Activated naive CD8-positive, alpha-beta T cell treated with anti-CD3 and anti-CD28 coated beads, Interleukin-2, amount 10 ng/mL, durations not matched to agents 7 days and 5 days (primary cell): ENCODE measurements at places on chromosomes 3 and 15.
A peak's percentile ranks its signal among the peaks of the same experiment; 100 is the strongest.

DNA sequence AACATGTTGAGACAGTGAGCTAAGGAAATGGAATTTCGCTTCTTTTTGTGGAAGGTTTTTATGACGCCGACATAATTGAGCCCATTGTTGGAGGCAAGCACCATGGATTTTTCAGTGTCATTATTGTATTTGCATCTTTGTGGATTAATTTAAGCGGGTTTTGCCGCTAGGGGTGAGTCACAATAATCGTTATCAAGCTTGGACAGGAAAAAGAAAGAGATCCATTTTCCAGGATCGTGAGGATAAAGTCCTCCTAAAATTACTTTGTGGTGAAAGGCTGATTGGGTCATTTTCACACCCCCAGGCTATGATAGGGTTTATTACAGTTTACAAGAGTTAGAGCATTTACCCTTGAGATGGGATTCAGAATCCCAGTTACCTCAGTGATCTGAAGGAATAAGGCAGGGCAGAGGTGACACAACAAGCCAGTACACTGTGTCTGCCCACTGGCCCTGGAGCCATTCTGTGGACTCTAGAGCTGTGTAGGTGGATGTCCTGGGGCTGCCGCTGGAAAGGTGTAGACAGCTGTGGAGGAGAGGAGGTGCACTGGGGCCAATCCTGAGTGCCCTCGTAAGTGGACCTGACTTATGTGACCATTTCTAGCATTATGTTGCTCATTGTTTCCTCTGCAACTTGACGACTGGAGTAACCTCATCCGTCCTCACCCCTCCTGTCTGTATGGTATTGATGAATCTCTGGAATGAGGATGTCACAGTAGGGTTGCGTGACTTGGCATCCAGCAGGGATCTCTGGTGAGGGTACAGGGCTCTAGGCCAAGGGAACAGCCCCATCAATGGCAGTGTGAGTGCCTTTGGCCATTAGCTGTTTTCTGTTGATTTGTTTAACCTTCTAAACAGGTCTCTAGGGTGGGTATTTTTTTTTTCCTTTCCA, 370.1 kb downstream of the LRTM1 start:
- no peak for DNase-seq
- H3K27ac ChIP-seq, result no peak overlapping the region
- H3K27me3 ChIP-seq, result no peaks in the 10 kb centered on the region
- H3K4me1 ChIP-seq, result no peaks in the 10 kb centered on the region
- no peak overlapping the region for H3K4me3 ChIP-seq
- no peaks in the 10 kb centered on the region for H3K36me3 ChIP-seq

- H3K27me3 ChIP-seq, result peaks cover 7% of the 10 kb centered on the region
- no peak overlapping the region for H3K27ac ChIP-seq
- no peaks in the 10 kb centered on the region for H3K4me1 ChIP-seq
- H3K36me3 ChIP-seq, result no peaks in the 10 kb centered on the region
Observed at GRCh38 chr3:159237226-159237625, 435.4 kb downstream of the MFSD1 start.

- H3K4me3 ChIP-seq, result no peak overlapping the region
- DNase-seq, result no peak
- no peak overlapping the region for H3K27ac ChIP-seq
- H3K36me3 ChIP-seq, result peaks cover 48% of the 10 kb centered on the region
- no peaks in the 10 kb centered on the region for H3K27me3 ChIP-seq
- peaks cover 2% of the 10 kb centered on the region for H3K4me1 ChIP-seq
Observed at GRCh38 chr3:197234947-197235914, 63.2 kb downstream of the DLG1 start.

GRCh38 chr15:60899322-60899966, 329.7 kb downstream of the RORA start:
- no peak overlapping the region for H3K27ac ChIP-seq
- peaks cover 1% of the 10 kb centered on the region for H3K36me3 ChIP-seq
- no peak overlapping the region for H3K4me3 ChIP-seq
- no peak for DNase-seq
- H3K4me1 ChIP-seq, result peaks cover 12% of the 10 kb centered on the region

DNA sequence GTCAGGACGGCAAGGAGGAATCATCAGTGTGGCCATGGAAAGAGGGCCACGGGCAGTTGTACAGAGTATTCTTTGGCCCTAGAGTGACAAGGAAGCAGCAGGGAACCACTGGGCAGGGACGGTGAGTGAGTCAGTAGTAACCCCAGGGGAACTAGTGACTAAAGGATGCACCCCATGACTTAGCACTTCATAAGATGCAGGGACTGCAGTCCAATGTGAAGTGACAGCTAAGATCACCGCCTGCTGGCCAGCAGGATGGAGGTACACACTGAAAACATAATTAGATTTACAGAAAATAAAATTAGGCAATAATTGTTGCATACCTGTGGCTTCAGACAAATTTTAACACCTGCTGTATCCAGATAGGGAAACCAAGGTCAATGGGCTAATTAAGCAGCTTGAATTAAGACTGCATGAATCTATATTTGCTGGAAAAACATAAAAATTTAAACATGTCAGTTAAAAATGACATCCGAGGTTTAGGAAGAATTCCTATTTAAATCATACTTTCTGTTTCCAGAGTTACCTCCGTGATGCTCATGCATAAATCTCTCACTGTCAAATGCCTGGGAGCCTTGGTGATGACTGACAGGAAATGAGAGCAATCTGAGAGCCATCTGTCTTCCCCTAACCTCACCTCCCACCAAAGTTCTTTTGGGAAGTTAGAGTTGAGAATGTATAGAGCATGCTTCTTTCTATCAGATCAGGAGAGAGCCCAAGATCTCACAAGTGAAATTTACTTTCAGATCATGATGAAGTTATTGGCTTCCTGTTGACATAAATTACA, 56.5 kb downstream of the DCLK3 start:
- H3K4me3 ChIP-seq, result no peak overlapping the region
- H3K27me3 ChIP-seq, result peaks cover 5% of the 10 kb centered on the region
- H3K4me1 ChIP-seq, result peaks cover 4% of the 10 kb centered on the region

GRCh38 chr3:17844236-17844635, 101.8 kb upstream of the TBC1D5 start:
- H3K27ac ChIP-seq, result no peak overlapping the region
- no peak overlapping the region for H3K4me3 ChIP-seq
- no peaks in the 10 kb centered on the region for H3K36me3 ChIP-seq
- no peaks in the 10 kb centered on the region for H3K4me1 ChIP-seq
- DNase-seq, result no peak
- H3K27me3 ChIP-seq, result peaks cover 4% of the 10 kb centered on the region

GRCh38 chr15:100172356-100173024, 169.3 kb downstream of the ADAMTS17 start:
- peaks cover 4% of the 10 kb centered on the region for H3K36me3 ChIP-seq
- no peak overlapping the region for H3K27ac ChIP-seq
- DNase-seq, result no peak
- no peak overlapping the region for H3K4me3 ChIP-seq
- H3K27me3 ChIP-seq, result peaks cover 4% of the 10 kb centered on the region
- peaks cover 6% of the 10 kb centered on the region for H3K4me1 ChIP-seq

DNA sequence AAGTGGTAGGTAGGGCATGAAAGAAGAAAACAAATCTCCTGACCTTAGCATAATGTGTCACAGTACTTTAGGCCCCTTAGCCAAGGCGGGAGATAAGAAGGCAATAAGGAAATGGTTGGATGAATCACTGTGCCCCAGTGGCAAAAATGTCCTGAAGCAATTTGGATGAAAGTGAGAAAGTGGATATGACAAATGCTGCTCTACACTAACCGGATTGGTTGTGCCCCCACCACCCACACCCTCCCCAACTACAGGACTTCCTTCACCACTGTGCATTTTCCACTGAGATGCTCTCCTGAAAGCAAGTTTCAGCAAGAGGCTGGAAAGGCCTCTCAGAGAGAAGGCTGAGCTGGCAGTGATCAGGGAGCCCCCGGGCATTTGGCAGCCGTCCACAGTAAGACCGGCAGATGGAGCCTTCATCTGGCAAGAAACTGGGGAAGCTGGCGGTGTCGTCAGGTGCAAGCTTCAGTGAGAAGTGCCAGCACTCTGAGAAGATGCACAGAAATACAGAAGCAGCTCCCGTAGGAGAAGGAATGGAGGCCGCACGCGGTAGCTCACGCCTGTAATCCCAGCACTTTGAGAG, 63.8 kb downstream of the ATP1B3 start:
- no peaks in the 10 kb centered on the region for H3K27me3 ChIP-seq
- no peaks in the 10 kb centered on the region for H3K36me3 ChIP-seq
- H3K27ac ChIP-seq, result no peak overlapping the region

GRCh38 chr3:142663865-142664264, 60.0 kb upstream of the TRPC1 start:
- no peak for DNase-seq
- H3K27ac ChIP-seq, result no peak overlapping the region
- no peak overlapping the region for H3K4me3 ChIP-seq

DNA sequence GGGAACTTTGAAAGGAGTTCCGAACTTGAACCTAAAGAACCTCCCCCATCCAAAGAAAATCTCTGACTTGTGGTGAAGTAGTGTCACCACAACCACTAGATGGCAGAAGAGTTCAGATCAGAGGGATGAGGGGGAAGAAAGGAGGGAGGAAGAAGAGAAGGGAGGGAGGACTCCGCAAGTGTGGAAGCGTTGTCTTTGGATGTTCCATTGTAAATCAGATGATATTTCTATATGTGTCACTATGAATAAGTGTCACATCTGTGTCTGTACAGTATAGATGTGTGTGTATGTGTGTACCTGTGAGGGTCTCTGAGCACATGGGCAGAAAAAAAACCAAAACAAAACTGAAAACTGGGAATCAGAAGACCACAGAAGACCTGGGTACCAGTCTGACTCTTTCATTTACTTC, 16.9 kb downstream of the SLC24A1 start:
- H3K36me3 ChIP-seq, result no peaks in the 10 kb centered on the region
- DNase-seq, result no peak
- H3K4me1 ChIP-seq, result peaks cover 14% of the 10 kb centered on the region
- H3K27ac ChIP-seq, result peak overlapping the region; percentile 43
- no peaks in the 10 kb centered on the region for H3K27me3 ChIP-seq

GRCh38 chr3:133408961-133409360, 9.1 kb downstream of the BFSP2 start:
- no peak for DNase-seq
- peaks cover 2% of the 10 kb centered on the region for H3K27me3 ChIP-seq
- H3K4me3 ChIP-seq, result no peak overlapping the region
- H3K36me3 ChIP-seq, result no peaks in the 10 kb centered on the region

DNA sequence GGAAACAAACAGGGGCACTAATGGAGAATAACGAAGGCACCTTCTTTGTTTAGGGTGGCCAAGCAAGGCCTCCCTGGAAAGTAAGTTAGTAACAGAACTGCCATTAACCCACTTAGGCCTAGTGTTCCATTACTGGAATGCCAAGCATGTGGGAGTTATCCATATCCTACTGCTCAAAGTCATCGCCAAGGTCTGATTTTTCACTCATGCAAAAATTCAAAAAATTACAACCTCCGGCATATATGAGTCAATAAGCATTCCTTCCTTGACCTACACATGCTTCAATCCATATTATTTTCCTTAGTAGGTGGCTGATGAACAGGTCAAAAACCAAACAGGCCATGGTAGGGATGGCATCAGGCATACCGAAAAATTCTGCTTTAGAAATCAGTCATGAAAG, 1097.2 kb downstream of the FHIT start:
- DNase-seq, result no peak
- H3K36me3 ChIP-seq, result peaks cover 2% of the 10 kb centered on the region

GRCh38 chr3:126827121-126827520, 123.1 kb downstream of the CHCHD6 start:
- no peak overlapping the region for H3K4me3 ChIP-seq
- peaks cover 6% of the 10 kb centered on the region for H3K4me1 ChIP-seq
- DNase-seq, result no peak
- no peak overlapping the region for H3K27ac ChIP-seq
- no peaks in the 10 kb centered on the region for H3K27me3 ChIP-seq

- no peaks in the 10 kb centered on the region for H3K4me1 ChIP-seq
- no peak overlapping the region for H3K27ac ChIP-seq
- peaks cover 4% of the 10 kb centered on the region for H3K27me3 ChIP-seq
- no peaks in the 10 kb centered on the region for H3K36me3 ChIP-seq
- DNase-seq, result no peak
Observed at GRCh38 chr3:62003835-62004234, 369.5 kb downstream of the FEZF2 start.
